ENCODE measurements at places on chromosomes 3 and 15.

DNA sequence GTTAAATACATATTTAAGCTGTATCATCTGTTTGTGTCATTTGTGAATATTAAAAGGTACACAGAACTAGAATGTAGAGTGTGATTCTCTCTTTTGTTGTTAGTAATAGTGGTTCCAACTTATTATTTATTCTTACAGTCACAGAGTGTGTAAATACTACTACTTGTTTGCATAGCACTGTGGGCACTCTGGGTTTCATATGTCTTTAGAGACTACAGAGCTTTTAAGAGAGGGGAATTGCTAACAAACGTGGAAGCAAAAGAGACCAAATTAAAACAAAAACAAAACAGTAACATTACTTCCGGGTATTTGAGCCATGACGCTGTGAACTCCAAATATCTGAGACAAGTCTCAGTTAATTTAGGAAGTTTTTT, 828.0 kb upstream of the DPPA4 start:
- no peak for DNase-seq

DNA sequence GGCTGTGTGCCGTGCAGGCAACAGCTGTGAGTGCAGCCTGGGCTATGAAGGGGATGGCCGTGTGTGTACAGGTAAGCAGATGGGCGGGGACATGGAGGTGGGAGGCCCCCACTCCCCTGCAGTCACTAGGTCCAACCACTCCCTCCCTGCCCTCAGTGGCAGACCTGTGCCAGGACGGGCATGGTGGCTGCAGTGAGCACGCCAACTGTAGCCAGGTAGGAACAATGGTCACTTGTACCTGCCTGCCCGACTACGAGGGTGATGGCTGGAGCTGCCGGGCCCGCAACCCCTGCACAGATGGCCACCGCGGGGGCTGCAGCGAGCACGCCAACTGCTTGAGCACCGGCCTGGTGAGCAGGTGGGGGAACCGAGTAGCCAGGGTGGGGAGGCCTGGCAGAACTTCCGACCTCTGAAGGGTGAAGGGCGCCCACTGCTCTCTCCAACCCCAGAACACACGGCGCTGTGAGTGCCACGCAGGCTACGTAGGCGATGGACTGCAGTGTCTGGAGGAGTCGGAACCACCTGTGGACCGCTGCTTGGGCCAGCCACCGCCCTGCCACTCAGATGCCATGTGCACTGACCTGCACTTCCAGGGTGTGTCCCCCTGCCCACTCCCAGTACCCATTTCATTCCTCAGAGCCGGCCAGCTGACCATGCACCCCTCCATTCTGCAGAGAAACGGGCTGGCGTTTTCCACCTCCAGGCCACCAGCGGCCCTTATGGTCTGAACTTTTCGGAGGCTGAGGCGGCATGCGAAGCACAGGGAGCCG, 11.6 kb downstream of the NT5DC2 start:
- no peak for DNase-seq

- DNase-seq: no peak
These were observed 40.0 kb upstream of the PRR23E start for GRCh38 chr3:127152684-127153505.

GRCh38 chr15:78992416-78993256, 47.8 kb upstream of the CTSH start:
- no peak for DNase-seq

- no peak for DNase-seq
These were observed 562.8 kb downstream of the NR2F2 start for GRCh38 chr15:96893159-96893906.

DNA sequence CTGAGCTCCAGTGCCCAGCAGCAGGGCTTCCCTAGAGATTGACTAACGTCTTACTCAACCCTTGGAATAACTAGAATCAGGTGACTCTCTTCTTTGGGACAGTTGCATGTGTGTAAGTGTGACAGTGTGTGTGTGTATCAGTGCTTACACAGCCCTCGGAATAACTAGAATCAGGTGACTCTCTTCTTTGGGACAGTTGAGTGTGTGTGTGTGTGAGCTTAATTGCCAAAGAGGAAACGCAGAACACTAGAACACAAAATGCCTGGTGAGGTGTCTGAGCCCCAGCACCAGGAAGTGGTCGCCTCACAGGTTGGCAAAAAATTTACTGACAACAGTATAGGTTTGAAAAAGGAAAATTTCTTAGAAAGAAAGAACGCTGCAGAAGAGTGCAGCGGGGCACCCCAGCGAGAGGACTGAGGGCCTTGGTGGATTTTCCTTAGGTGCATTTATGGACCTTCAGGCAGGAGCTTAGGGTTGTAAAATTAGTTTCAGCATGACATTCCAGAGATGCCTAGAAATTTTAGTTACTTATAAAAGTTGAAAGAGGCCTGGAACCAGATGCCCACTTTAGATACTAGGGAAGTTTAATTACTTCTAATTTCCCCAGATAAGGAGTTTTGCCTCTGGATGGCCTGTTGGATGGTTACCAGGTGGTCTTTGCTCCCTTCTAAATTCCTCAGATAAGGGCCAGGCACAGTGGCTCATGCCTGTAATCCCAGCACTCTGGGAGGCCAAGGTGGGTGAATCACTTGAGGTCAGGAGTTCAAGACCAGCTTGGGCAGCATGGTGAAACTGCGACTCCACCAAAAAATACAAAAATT, 3.7 kb upstream of the WDR82 start:
- DNase-seq: no peak

DNA sequence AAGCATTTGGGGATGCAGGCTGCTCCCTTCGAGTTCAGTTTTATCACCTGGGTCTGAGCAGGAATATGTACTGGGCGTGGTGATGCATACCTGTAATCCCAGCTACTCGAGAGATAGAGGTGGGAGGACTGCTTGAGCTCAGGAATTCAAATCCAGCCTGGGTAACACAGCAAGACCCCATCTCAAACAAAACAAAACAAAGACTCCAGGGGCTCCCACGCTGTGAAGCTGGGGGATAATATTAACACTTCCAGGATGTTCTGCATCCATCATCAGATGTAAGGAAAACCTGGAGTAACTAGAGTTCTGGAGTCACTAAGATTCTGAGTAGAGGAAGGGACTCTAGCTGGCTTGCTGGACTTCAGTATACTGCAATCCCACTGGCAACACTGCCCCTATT, 40.6 kb downstream of the LYZL4 start:
- DNase-seq: no peak

DNA sequence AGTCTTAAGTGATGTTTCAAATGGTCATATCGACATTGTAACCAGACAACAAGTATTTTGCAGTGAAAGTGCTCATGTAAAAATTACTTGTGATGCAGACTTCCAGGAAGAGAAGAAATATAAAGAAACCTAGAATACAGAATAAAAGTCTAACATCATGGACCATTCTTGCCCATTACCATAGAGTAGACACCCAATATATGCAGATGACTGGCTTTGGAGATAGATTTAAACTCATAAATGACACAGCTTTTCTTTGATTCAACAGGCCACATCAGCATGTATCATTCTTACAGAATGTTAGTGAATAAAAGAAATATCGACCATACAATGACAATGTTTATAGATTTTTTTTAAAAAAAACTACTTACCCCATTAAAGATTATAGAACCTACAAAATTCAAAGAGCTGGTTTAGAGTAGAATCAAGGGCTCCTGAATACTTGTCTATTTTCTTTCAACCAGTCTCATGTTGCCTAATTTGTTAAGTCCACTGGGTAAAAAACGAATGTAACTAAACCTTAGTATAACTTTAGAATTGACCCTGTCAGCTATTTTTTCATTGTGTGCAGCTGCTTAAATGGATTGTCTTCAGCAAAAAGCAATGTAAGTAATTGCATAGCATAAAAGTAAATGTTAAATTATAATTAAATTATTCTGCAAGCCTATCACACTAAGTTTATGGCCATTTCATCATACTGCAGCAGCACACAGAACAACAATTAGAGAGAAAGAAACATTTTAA, 268.7 kb upstream of the AGTR1 start:
- DNase-seq: no peak

- DNase-seq: no peak
These were observed 26.8 kb downstream of the DCBLD2 start for GRCh38 chr3:98874602-98875249.

- DNase-seq: no peak
These were observed 170.9 kb upstream of the THBS1 start for GRCh38 chr15:39409876-39410530.

DNA sequence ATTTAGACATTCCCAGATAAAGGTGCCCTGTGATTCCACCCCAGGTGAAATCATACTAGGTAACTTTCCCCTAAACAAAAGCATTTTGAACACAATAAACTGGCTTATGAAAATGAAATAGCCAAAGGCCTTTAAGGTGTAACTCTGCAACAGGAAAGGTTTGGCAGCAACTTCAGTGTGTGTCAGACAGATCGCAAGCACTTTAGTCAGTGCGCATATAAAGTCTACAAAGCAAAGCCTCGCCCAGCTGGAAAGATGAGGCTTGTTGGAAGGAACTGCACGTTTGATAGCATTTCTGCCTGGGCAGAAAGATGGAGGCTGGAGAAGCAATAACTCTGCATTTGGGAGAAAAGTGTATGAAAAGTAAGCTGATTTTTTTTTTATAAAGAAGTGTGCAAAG, 57.9 kb downstream of the PRICKLE2 start:
- DNase-seq: no peak

DNA sequence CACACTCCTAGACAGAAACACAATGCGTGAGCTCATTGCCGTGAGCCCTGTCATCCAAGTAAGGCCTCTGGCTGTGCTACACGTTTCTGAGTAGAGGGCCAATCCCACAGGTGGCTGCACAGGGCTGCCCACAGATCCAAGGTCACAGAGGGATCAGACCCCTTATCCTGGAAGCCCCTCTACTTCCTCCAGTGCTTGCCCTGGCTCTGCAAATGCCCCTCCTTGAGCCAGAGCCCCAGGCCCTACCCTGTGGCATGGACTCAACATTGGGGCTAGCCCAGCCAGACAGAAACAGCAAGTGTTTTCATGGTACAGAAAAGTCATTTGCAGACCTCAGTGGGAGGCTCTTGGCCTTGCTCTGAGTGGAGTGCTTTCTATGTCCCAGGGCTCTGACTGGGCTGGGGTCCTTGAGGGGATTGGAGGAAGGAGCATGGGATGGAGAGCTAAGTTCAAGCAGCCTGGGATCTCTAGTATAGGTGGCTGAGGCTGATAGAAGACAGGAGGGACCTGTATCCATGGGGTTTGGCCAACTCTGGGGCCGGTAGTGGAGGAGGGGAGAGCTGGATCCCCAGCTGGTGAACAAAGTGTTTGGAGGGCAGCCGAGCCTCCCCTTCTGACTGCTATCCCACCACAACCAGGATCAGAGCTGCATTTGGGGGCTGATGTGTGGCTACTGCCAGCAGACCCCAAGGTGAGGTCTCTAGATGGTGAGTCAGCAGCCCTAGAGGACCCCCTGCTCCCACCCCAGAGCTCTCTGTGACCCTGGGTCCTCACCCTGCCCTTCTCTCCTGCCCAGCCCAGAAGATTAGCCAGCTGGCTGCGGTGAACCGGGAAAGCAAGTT, 38.7 kb downstream of the GOLGA6A start:
- DNase-seq: no peak

GRCh38 chr3:188834349-188834748, 337.4 kb upstream of the TPRG1 start:
- DNase-seq: no peak

DNA sequence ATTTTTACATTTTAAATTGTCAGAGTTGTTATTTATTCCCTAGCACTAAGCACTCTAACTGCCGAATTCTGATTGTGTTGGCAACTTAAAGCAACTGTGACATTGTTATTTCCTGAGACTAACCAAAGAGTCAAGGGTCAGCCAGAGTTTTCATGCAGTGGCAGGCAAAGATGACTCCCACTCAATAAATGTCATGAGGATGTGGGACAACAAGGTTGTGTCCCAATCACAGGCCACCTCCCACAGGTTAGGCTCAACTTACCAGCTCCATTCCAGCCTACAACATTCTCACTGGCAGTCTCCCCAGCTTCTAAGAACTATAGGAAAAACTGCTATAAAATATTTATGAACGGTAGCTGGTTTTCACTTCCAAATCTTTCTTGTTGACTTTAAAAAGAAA, 80.1 kb downstream of the RSL24D1 start:
- DNase-seq: no peak

GRCh38 chr3:175737646-175738572, 878.8 kb downstream of the NAALADL2 start:
- DNase-seq: no peak

DNA sequence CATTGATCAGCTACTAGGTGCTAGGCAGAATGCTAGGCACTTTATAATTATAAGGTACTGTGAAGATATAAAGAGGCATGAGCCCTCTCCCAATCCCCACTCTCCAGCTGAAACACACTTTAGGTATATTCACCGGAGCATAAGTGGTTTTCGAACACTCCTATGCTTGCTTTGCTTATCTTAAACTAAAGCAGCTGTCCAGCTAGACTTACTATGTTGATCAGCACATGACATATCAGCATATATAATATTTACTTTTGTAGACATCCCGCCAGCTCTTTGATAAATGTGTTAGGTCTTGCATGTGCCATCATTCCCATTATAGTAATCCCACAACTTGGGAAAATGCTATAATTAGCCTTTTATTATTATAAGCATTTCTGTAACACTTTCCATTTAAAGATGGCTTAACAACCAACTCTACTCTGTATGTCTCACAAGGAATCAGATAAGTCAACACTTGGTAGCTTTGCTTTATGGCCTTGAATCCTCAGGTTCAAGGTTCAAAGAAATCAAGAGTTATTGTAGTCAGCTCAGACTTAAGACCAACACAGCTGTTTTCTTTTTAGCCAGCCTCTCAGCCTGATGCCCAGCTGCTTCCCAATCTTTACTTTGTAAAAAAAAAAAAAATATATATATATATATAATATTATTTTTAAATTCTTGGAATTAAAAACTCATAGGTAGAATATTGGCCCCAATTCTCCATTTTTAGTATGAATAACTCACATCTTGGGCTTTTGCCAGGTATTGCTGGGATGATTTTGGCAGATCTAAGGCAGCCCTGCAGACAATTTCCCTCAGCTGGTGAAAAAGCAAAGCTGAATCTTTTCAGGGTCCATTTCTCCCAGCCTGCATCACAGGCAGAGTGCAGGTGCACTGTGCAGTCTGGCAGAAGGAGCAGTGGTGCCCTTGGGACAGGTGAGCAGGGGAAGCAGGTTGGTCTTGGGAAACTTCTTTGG, 104.2 kb downstream of the THRB start:
- no peak for DNase-seq

GRCh38 chr3:165852711-165853110, 15.5 kb upstream of the BCHE start:
- no peak for DNase-seq

DNA sequence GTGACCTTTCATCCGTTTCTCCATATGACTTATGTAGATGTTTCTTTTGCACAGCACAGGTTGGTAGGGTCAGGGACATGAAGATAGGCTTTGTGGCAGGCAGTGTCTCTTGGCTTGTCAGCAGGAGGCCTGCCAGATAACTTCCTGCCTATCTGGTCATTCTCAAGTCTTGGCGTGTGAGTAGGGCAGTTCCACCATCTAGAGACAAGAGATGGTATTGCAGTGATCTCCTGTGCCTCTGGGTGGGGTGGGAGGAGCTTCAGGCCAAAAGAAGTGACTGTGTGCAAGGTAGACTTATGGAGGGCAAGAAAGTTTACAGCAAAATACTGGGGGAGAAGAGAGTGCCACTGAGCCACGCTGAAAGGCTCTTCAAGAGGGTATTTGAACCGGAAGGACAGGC, 11.0 kb downstream of the TEX264 start:
- no peak for DNase-seq
